ENCODE measurements at places on chromosomes 16 and 17.

DNA sequence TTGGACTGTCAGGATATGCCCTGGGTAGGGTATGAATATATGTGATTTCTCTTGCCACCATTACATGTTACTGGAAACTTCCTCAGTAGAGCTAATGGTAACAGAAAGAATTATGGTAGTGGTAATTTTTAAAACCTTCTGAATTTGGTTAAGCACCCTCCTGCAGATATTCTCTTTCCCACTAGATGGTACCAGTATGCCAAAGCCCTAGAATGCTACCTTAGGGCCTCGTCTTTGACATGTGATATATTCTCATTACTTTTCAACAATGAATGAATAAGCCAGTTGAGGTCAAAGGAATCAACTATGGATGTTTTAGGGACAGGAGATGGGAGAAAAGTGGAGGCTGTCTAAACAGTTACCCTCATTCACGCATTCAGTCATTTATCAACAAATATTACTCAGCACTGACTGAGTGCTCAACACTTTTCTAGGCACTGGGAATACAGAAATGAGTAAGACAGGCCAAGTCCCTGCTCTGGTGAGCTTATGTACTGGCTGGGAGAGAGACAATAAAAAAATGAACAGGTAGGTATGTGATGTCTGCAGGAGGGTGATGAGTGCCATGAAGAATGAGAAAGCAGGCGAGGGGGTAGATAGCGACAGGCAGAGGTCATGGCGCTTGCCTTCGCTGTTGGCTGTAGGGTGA lies 14.7 kb downstream of the CDH13 start:
- no peak for DNase-seq

GRCh38 chr17:43129671-43130010 lies 4.5 kb upstream of the BRCA1 start:
- DNase-seq = no peak

- DNase-seq = no peak
Measured at GRCh38 chr16:66250686-66251431, 115.6 kb upstream of the CDH5 start.

DNA sequence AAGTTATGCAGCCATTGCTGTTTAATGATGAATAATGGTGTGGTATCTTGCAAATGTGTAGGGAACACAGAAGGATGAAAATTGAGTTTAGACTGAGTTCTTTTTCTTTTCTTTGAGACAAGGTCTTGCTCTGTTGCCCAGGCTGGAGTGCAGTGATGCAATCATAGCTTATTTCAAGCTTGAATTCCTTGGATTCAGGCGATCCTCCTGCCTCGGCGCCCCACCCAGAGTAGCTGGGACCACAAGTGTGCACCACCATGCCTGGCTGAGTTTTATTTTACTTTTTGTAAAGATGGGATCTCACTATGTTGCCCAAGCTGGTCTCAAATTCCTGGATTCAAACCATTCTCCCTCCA lies 74.6 kb upstream of the TBC1D3K start:
- DNase-seq = no peak

GRCh38 chr17:43546319-43547188 lies at the start of gene ETV4:
Gene ETV4, minus strand, starts transcription at chr17:43546340. Its CDS starts 723 bp downstream, at chr17:43545617.
- peak; percentile 77 for DNase-seq

DNA sequence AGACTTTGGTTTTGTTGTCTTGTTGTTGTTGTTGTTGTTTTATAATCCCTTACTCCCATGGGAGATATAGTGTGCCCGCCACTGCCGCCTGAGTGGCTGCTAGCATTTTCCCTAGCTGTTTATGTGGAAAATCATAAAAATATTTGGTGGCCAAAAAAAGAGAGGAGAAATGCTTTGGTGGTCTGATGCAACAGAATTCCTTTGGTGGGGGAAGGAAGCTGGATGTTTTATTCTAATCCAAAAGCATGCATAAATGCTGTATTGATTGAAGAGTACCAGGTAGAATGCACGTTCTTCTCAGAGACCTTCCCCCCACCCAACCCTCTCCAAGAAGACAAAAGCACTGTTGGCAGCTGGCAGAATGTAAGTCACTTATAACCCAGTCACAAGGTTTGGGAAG lies 93.2 kb downstream of the C17orf67 start:
- DNase-seq = no peak

GRCh38 chr17:48753794-48754499 lies 25.4 kb upstream of the HOXB13 start:
- DNase-seq = no peak

- DNase-seq = no peak
Measured at GRCh38 chr17:36485805-36486203, 677 bp upstream of the ZNHIT3 start.

- no peak for DNase-seq
Measured at GRCh38 chr16:11117576-11118211, 138.3 kb downstream of the SOCS1 start.

DNA sequence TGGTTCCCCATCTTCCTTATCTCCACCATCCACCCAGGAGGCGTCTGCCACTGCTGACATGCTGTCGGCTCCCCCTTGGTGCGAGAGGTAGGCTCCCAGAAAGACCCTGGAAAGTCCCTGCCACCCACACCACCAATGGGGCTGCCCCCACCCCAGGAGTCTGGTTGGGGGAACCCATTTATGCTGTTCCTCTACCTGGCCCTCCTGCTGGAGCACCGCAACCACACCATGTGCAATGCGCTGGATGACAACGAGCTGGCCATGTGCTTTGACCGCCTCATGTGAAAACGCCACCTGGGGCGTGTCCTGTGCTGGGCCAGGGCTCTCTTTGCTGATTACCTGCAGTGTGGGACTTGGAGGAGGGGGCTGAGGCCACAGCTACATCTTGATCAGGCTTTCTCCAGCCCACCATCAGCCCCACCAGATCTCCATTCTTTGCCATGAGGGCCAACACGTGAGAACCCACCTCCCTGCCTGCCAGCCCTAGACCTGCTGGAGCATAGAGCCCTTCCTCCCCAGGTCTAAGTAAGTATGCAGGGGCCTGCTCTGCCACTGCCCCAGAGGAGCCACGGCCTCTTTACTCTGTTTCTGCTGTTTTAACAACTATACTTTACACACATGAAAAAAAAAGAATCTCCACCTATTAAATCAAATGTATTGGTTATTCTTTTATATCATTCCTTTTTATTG lies 7.9 kb upstream of the ALDH3A1 start:
- no peak for DNase-seq

DNA sequence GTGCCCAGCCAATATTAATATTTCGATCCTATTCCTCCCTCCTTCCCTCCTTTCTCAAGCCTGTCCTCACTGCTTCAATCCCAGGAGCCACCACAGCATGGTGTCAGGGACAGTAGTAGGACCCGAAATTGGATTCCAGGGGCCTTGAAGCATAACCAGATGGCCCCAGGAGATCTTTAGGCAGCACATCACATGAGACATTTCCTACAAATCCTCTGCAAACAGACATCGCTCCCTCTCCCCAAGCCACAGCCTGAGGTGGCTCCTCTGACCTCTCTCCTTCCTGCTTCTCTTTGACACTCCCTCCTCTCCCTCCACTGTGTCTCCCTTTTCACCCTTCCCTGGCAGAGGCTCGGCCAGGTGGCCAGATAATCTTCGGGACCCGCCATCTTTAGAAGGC lies 76.6 kb downstream of the BMERB1 start:
- no peak for DNase-seq

DNA sequence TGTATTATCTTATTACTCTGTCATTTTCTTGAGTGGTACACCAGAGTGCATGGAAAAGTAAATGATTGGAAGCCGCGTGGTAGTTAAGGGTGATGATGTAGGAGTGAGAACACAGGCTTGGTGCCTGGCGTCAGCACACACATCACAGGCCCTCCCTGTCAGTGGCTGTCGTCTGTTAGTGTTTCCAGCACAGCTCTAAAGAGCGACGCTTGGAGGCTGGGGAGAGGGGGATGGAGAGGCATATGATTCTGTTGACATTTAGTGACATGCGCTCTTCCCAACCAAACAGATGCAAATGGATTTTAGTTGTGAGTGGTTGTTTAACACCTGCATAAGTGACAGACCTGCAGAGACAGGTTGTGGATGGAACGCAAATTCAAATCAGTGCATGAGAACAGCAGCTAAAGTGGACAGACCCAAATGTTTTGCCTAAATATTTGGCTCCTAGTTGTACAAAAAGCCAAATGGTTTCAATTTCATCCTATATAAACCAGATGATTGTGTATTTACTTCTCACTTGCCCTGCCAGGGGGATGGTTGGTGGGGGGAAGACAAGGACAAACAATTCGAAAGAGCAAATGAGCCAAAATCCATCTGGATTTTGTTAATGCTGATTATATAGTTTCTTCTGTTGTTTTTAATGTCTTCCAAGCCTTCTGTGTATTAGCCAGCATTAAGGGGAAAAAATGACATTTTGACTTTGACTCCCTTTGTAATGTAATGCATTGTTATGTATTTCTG lies 222.3 kb downstream of the WWOX start:
- DNase-seq = no peak

DNA sequence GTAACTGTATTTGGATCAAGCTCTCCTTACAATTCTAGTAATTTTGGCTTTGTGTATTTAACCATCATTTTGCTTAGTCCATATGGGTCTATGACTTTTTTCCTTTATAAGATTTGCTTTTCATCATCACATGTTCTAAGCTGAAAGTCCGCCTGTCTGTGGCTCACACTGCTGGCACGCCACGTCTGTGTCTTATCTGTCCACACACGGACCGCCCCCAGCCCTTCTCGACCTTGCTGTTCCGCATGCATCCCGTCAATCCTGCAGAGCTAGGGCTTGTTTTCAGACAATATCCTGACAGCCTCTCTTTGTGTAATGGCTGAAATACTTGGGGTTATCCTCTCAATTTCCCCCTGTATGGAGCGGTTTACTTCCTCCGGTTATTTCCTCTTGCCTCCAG lies 8.4 kb upstream of the ALDH3A1 start:
- no peak for DNase-seq

DNA sequence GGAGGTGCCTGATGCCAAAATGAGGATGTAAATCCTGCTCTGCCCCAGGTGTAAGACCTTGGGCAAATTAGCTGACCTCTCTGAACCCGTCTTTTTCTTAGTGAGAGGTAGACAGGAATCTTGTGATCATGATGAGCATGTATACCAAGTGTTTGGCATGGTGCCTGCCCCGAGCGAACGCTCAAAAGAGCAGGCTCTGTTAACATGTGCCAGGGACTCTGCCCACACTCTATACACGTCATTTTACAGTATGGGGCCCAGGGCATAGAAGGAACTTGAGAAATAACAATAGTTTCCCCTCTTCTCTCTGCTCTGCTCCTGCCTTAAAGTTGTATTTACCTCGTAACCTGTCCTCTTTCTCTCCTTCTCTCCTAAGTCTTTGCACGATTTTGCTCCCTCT lies 9.3 kb upstream of the MAF start:
- no peak for DNase-seq

GRCh38 chr16:66698046-66698445 lies 1.5 kb upstream of the CMTM4 start:
- DNase-seq = no peak

GRCh38 chr16:57284209-57284951 lies at the start of gene PLLP:
Gene PLLP, minus strand, starts transcription at chr16:57284672. Its CDS starts 132 bp downstream, at chr16:57284540.
- DNase-seq = peak; percentile 12

- DNase-seq = no peak
Measured at GRCh38 chr17:40112718-40113109, 9.1 kb upstream of the MSL1 start.

- no peak for DNase-seq
Measured at GRCh38 chr16:67199011-67199807, at the start of gene ELMO3. Gene ELMO3, plus strand, starts transcription at chr16:67199131. Its CDS starts 196 bp downstream, at chr16:67199327.

GRCh38 chr16:67396159-67397035 lies 3.1 kb upstream of the TPPP3 start:
- DNase-seq = no peak

GRCh38 chr16:55478827-55479429 lies at the start of gene MMP2:
Gene MMP2, plus strand, starts transcription at chr16:55479198. Its CDS starts 282 bp downstream, at chr16:55479480.
- no peak for DNase-seq

- no peak for DNase-seq
Measured at GRCh38 chr17:60579090-60579489, 20.9 kb upstream of the PPM1D start.

DNA sequence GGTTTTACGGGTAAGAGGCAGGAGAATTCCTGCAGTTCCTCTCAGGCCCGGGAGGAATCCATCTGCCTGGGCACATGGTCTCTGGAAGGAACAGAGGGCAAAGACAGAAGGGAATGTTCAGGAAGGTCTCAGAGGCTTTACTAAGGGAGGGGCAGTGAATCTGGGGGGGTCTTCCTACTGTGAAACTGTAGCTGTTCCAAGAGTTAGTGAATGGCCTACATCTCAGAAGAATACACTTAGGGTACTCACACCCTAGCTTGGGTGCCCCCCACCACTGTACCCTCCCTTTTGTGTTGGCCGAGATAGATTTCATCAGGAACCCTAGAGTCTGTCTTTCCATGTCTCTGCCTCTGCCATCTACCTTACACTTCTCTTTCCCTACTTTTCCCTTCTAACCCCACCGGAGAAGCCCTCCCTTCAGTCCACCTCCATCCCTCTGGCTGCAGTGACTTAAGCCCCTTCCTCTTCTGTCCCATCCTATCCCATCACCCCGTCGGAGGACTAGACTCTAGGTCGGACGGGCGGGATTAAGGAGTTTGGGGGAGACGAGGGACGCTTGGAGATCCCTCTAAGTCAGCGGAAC lies 316 bp downstream of the DLG4 start:
- DNase-seq = no peak

DNA sequence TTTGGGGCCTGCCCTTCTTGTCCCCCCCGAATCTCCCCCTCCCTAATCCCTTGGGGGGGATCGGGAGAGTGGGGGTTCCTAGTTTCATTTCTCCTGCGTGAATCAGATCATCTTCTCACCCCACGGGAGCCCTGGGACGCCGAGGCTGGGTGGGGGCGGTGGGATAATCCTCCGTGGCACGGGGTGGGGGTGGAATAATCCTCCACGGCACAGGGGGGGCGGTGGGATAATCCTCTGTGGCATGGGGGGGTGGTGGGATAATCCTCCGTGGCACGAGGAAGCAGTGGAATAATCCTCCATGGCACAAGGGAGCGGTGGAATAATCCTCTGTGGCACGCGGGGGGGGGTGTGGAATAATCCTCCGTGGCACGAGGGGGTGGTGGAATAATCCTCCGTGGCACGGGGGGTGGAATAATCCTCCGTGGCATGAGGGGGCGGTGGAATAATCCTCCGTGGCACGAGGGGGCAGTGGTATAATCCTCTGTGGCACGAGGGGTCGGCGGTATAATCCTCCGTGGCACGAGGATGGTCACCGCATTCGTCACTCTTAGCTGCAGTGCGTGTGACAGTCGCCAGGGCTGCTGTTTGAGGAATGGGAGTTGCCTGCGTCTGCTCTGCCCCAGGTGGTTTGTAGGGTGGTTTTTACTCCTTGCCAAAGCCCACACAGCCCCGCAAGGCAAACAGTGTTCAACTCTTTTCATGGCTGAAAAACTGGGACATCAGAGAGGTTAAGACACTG lies 156.9 kb downstream of the LAT start:
- DNase-seq = no peak

GRCh38 chr16:82150549-82150948 lies 19.5 kb downstream of the MPHOSPH6 start:
- no peak for DNase-seq

DNA sequence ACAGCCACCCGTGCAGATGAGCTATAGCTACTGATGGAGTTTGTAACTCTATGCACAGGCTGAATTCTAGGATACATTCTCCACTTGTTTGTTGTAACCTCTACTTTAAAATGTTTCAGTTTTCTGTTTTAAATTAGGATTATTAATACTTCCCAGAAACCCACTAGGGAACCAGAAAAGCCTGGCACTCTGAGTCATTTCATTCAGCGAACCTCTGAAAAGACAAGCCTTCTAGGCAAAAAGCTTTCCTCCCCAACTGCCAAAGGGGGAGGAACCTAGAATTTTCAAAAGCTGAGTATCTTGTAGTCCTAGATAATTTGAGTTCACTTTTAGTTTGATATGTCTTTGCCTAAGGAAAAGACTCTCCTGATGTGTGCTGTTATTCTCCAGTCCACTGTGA lies 43.2 kb downstream of the GOSR1 start:
- no peak for DNase-seq

- no peak for DNase-seq
Measured at GRCh38 chr16:35146723-35147458, 1687.5 kb downstream of the TP53TG3F start.

Measured in activated naive CD4-positive, alpha-beta T cell (primary cell).